ENCODE measurements at places on chromosomes 12 and 14.

DNA sequence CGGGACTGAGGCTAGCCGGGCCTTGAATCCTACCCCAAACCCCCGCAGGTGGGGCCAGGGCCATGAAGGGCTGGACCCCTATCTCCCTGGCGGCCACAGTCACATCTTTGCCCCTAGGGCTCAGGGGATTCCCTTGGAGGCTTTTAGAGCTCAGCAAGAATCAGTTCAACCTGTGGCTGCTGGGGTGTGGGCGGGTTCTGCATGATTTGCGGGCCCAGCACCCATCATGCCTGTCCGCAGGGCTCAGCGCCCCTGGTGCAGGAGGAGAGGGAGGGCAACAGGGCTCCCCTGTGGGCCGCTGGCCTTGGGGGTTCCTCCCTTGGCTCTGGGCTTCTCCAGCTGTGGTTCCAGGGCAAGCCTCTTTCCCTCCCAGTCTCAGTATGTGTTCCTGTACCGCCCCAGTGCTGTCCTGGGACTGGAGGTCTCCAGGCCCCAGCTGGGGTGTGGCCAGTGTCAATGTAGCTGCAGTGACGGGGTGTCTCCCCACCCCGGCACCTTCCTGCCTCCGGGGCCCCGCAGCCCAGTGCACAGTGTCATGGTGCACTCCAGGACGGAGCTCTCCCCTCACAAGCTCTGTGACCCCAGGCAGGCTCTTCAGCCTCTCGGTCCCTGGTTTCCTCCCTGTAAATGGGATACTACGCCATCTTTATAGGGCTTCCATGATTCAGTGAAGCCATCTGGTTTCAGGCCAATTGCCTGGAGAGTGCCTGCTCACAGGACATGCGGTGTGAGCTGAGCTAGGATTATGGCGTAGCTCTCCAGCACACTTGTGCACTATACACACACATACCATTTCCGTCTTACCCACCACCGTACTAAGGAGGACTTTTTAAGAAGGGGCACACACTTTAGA lies 9.9 kb upstream of the LBHD2 start:
- no peak for DNase-seq

DNA sequence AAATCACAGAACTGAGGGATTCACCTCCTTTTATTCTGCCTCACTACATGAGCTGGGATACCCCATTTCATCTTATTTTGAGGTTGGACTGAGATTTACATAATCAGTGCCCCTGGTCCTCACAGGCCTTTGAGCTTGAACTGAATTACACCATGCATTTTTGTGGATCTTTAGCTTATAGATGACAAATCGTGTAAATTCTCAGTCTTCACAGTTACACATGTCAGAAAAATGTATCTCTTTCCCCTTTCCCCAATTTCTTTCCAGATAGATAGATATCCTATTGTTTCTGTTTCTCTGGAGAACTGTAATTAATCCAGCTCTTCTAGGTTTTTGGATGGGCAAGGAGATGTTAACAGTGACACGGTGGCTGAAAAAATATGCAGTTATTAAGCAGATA lies 1778.9 kb upstream of the SEL1L start:
- DNase-seq, result no peak

DNA sequence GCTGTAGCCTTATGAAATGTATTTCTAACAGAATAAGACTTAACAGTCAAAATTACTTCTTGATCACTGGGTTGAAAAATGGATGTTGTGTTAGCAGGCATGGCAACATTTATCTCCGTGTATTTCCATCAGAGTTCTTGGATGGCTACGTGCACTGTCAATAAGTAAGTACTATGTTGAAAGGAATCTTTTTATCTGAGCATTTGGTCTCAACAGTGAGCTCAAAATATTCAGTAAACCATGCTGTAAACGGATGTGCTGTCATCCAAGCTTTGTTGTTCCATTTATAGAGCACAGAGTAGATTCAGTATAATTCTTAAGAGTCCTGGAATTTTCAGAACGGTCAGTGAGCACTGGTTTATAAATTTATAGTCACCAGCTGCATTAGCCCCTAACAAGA lies 15.5 kb downstream of the SCAF11 start:
- no peak for DNase-seq

DNA sequence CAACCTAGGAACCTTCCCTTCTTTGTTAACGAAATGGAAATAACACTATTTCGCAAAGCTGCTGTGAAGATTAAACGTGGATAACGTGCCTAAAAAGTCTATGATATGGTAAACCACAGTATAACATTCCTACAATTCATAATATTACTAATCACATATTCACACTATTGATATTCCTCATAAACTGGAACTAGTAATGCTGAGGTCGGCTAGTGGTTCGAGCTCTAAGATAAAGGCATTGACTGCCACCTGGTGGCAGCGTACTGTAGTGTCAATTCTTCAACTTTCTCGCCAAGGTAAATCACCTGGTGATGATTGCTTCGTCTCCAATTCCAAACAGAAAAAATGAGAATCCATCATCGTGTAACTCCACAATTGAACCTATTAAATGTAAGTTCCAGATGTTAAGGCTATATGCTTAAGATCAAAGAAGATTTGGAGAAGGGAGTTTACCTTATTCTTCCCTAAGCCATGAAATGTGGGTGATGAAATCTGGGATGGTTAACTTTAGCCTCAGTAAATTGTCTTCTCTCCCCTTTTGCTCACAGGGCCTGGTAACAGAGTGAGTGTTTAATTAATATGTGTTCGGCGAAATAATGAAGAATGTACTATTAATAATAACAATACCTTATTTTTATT lies 197.5 kb upstream of the TMEM132C start:
- peak; percentile 44 for DNase-seq

GRCh38 chr12:56261503-56262232 lies 3.5 kb upstream of the ANKRD52 start:
- no peak for DNase-seq

- DNase-seq, result peak; percentile 23
These were observed 24.0 kb upstream of the KRT78 start for GRCh38 chr12:52872644-52873389.

DNA sequence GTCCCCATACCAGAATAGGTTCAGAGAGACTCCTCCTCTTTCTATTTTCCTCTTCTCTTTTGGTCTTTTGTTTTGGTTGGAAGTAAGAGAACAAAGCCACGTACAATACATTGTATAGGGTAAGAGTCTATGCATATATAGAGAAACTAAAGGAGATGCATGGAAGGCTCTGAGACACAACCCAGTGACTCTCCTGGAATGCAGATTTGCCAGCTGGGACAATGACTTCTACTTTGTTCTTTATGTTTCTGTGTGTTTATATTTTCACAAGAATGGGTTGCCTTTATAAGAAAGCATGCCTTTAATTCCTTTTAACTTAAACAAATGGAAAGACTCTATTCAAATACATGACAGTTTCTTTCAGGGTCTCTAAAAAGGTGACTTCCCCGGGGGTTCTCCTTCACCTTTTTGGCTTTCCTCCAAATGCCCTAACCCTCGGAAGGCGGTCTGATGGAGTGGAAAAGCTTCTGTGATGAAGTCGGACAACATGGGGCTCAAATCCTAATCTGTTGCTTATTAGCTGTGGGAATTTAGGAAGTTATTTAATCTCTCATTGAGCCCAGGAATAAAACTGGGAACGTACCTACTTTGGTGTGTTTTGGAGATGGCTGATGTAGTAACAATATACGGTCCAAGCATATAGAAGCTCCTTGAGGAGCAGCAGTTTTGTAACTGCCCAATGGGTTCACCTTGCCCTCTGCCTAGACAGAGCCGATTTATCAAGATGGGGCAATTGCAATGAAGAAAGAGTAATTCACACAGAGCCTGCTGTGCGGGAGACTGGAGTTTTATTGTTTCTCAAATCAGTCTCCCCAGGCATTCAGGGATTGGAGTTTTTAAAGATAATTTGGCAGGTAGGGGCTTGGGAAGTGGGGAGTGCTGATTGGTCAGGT lies 9.1 kb upstream of the SERPINA1 start:
- DNase-seq, result no peak

DNA sequence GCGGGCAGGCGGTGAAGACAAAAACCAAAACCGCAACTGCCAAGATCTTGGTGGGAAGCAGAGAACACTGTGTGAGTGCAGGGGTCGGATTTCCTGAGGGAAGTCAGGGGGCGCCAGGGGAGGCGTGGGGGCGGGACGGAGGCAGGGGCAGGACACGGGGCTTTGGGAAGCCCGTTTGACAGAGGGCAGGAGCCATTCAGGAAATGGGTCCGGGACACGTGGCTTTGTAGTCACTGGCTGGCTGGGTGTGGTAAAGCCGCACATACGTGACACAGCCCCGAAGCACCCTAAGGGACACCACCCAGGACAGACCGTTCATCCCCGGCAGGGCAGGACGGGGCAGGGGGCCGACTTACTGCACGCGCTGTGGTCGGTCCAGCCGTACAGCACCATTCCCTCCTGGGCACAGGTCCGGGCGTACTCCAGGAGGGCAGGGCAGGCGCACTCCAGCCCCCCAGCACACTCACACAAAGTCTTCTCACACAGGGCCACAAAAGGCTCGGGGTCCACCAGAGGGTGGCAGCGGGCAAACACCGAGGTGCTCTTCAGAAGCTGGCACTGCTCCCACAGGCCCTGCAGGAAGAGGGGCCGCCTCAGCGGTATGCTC lies 49.4 kb downstream of the VWF start:
- no peak for DNase-seq
